Fibroblast of gingiva (primary cell): ENCODE measurements at places on chromosomes 2 and 18.
A peak's percentile ranks its signal among the peaks of the same experiment; 100 is the strongest.

DNA sequence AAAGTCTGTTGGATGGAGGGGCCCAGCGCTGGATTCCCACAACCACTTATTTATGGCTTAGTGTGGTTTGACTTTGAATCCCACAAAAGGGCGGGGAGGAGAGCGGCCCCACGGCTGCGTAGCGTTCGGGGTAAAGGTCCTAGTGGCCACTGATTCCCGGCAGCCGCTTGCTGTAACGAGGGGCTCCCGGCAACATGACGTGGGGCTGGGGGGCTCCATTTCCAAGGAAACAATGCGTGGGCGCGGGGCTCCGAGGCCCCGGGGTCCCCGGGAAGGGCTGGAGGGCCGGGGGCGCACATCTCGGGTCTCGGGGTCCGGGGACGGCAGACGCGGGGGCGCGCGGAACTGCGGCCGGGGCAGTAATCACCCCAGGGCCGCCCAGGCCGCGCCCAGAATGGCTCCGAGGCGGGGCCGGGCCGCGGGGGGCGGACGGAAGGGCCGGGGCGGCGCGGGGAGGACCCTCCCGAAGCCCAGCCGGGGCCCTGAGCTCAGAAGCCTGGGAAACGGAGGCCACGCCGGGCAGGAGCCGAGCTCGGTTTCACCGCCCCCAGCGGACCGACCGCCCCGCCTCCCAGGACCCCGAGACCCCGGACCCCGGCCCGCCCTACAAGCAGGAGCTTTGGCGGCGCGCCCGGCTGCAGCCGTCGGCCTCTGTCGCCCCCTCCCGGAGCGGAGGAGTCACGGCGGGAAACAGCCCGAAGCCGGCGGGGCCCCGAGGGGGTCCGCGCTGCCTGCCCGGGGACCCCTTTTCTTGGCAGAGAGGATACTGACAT, 11.9 kb upstream of the MLPH start:
- peak; percentile 84 for DNase-seq

DNA sequence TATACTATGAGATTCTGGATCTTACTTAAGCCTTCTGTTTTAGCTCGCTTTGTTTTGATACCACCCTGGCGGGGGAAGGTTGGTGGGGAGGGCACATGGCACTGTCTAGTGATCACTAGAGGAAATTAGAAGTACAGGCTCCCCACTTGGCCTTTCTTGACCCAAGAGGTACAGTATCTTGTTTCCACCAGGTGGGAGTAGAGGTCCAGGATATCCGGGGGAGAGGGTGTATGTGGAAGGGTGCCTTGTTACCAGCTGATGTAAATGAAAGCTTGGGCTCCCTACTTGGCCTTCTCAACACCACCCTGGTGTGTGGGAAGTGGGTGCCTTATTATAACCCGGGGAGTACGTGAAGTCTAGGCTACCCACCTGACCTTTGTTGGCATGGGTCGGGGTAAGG, 7.5 kb downstream of the GALNT1 start:
- no peak for DNase-seq

- no peak for DNase-seq
Measured at GRCh38 chr2:178059681-178060080, 12.9 kb downstream of the PDE11A start.

GRCh38 chr18:79922971-79923411, 28.5 kb downstream of the SLC66A2 start:
- no peak for DNase-seq

DNA sequence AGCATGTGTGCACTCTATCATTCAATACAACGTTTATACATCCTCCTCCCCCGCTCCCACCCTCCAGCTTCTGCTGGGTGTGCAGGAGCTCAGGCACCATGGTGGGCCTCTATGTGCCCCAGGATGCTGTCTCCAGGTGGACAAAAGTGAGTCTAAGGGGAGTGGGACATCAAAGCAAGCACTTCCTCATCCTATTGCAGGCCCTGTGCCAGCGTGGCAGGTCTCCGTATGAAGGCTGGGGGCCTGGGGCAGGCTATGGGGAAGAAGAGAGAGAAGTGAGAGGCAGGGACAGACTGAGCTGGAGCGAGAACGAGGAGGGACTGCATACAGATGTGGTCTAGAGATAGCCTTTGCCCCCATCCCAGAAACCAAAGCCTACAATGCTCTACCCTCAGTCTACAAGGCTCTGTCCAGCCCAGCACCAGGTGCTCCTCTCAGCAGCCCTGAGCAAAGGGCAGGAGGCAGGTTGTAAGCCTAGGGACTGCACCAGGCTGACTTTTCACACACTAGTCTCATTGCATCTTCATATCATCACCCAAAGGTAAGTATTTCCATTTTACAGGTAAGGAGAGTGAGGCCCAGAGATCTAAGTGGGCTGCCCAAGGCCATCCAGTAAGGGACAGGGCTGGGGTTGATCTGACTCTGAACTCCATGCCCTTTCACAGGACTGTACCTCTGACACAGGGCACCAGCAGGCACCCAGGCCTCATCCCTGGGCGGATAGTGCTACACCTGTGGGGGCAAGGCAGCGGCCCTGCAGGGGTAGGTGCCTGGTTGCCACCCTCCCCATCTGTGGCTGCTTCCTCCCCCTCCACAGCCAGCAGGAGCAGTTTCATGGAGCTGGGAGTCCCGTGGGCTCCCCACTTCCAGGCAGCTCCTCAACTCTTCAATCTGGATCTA, 14.0 kb upstream of the ARID5A start:
- no peak for DNase-seq

GRCh38 chr2:8479298-8479697, 202.6 kb upstream of the ID2 start:
- no peak for DNase-seq

GRCh38 chr2:112004253-112004645, 50.8 kb upstream of the TMEM87B start:
- DNase-seq = no peak

GRCh38 chr2:46451131-46451711, 28.1 kb upstream of the TMEM247 start:
- DNase-seq = peak; percentile 75

- DNase-seq = no peak
Measured at GRCh38 chr2:232523682-232524597, 2.0 kb upstream of the CHRND start.

- DNase-seq = no peak
Measured at GRCh38 chr2:206208900-206209299, 49.2 kb downstream of the EEF1B2 start.

DNA sequence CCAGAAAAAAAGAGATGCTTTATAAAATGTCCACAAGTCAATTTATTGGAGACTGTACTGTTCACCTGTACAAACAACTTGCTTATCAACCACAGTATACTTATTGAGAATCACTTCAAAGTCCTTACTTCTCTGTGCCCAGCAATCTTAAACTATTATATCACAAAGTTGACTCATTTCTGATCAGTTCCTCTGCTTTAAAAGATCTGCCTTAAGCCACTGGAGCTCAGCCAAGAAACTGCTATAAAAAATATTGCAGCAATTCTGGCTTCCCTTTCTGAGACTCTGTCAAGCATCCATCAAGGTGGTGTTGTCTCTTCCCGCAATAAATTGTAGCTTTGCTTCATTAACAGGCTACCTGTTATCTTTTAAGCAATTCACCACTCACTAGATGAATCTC, 375.2 kb upstream of the SPHKAP start:
- DNase-seq = no peak

GRCh38 chr18:34913837-34914661, 127.2 kb upstream of the MAPRE2 start:
- DNase-seq = no peak

DNA sequence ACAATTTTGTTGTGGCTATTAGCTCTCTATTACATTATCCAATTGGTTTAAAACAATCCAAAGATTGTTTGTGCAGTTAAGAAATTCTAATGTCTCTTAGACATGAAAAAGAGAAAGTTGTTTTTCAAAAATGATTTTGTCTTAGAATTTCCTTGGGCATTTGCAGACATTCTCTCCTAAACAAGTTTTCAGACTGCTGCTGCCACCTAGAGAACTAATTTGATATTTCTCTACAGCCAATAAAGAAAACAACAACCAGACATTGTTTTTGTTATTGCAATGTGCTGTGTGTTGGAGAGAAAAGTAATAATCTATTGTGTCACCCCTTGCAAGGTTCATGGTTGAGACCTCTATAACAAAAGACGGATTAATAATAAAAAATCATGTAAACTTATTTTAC, 119.0 kb upstream of the SYT4 start:
- DNase-seq = no peak

GRCh38 chr18:9987931-9988330, 74.1 kb downstream of the VAPA start:
- DNase-seq = no peak

DNA sequence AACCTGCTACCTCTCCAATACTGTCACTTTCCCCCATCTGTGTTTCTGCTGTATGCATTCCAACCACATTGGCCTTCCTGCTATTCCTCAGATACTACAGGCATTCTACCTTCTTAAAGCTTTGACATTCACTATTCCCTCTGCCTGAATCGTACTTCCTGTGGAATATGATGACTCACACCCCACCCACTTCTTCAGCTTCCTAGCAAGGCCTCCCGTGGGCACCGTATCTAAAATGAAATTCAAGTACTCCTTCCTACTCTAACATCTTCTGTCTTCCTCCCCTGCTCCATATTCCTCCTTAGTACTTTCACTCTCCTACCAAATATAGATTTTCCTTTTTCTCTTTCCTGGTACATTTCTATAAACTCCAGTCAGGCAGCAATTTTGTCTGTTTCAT, 710.4 kb downstream of the RNF144A start:
- DNase-seq = no peak

- DNase-seq = peak; percentile 79
Measured at GRCh38 chr2:38274286-38275276, 102.5 kb downstream of the ATL2 start.

GRCh38 chr2:240127191-240127750, 8.8 kb downstream of the COPS9 start:
- no peak for DNase-seq

DNA sequence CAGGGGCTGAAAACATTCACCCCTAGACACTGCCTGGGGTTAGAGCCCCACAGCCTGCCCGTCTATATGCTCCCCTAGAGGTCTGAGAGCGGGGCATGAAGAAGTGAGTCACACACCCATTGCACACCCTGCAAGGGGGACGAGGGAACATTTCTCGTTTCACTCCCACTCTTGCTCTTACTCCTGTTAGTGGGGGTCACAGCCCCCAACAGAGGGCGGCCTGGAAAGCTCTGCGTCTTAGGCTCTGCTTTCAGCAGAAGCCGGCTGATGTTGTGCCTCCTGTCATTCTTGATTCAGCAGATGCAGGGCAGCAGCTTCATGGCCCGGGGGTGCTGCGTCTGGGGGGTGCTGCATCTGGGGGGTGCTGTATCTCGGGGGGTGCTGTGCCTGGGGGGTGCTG, 141.3 kb downstream of the ASB1 start:
- DNase-seq = no peak

- DNase-seq = no peak
Measured at GRCh38 chr2:85428343-85428881, 9.9 kb downstream of the SH2D6 start.

DNA sequence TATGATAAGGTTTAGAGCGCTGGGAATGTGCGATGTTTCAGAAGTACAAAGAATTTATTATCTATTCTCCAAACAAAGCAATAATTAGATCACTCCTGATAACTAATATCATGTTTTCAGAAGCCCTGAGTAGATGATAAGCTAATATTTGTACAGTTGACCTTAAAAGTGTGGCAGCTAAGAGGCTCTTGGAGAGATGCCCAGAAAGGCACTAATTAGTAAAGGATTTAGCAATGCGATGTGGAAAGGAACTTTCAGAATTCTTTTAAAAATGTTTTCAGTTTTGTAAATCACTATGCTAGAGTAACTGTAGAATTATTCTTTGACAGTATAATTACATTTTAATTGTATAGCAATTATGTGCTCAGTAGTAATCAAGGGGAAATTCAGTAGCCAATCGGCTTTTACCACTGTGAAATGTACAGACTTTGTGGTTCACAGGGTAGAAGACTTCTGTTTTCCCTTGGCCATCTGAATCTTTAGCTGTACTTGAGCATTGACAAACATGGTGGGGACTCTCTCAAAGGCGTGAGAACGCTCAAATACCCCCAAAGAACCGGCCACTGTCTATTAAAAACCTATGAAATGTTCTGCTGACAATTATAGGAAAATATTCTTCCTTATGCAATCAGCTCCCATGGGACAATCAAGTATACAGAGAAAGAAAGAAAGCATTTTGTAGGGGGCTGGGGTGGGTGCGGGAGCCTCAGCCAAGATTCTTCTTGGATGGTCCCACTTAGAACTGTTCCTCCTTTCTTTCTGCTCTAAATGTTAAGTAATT, 262.8 kb upstream of the AGAP1 start:
- DNase-seq = peak; percentile 66

GRCh38 chr18:24778810-24779418, 318.5 kb downstream of the HRH4 start:
- DNase-seq = no peak

GRCh38 chr2:128403814-128404708, 85.4 kb upstream of the HS6ST1 start:
- no peak for DNase-seq

DNA sequence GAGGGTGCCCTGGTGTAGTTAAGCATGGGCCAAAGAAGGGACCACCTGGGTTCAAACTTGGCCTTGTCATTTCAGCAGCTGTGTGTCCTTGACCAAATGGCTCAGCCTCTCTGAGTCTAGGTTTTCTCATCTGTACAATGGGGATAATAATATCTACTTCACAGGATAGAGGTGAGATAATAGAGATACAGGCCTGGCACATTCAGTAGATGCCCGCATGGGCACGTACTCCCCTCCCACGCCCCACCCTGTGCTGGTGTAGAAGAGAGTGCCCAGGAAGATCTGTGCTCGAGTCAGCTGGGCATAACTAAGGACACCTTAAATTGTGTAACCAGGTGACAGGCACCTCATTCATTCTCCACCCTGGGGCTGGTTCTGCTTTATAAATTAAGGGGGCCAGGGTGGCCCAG, 8.4 kb upstream of the TMEM185B start:
- DNase-seq = no peak

- DNase-seq = no peak
Measured at GRCh38 chr2:169798397-169798717, 314 bp upstream of the SSB start.

- peak; percentile 61 for DNase-seq
Measured at GRCh38 chr2:9152975-9153642, 53.5 kb upstream of the ASAP2 start.

- peak; percentile 1 for DNase-seq
Measured at GRCh38 chr18:75727456-75727855, 300.0 kb upstream of the SMIM21 start.

DNA sequence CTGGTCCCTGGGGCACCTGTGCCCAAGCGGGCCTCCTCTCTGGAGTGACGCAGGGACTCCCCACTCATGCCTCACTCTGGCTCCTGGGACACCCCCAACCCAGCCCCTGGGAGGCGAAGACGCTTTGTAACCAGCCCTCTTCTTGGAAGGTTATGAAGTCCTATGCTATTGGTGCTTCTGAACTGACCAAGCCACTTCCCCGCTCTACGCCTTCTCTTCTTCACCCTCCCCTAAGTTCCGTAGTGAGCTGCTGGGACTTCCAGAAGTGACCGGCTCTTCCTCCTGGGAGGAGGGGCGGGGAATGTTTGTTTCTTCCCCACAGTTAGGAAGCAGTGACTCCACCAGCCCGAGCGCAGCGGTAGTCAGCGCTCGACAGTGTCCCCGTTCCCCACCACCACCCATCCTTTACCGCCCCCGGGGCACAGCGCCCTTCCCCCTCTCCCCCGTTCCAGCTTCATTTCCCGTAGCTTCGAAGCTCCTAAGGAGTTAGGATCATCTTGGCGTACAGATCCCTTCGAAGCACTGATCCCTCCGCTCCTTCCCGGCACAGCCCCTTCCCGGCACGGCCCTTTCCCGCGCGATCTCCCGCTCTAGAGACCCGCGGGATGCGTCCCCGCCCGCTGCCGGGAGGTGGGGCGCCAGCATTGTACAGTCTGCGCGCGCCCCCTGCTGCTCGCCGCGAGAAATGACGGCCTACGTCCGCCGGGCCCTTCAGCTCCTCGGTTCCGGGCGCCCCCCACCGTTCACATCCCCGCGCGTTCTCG, 25.3 kb upstream of the NOTO start:
- peak; percentile 76 for DNase-seq
